ENCODE measurements at places on chromosomes 13 and 19.
A peak's percentile ranks its signal among the peaks of the same experiment; 100 is the strongest.

- DNase-seq = no peak
Observed at GRCh38 chr19:3609779-3610719, 3.4 kb upstream of the TBXA2R start.

GRCh38 chr13:76634431-76635191 is 251.6 kb downstream of the KCTD12 start:
- no peak for DNase-seq

GRCh38 chr19:28968721-28969120 is 244.2 kb downstream of the UQCRFS1 start:
- no peak for DNase-seq

- DNase-seq = peak; percentile 62
Observed at GRCh38 chr19:13172346-13173138, 22.3 kb downstream of the IER2 start.

GRCh38 chr13:113855931-113856715 is 7.8 kb downstream of the GAS6 start:
- no peak for DNase-seq

DNA sequence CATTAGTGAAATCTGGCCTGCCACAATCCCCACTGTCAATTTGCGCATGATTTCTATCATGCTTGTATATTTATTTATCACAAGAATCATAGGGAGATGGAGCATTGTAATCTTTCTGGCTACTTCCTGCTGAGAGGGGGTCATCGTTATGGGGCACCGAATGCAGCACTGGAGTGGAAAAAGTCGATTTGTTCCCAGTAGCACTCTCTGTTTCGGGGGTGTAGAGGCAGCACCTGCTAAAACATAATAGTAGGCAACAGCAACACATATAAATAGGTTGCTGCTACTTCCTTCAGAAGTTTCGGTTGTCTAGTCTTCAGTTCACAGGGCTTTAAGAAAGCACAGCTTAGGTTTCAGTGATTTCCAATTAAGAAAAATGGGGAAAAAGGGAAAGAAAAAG is 23.4 kb upstream of the CEACAM21 start:
- no peak for DNase-seq

DNA sequence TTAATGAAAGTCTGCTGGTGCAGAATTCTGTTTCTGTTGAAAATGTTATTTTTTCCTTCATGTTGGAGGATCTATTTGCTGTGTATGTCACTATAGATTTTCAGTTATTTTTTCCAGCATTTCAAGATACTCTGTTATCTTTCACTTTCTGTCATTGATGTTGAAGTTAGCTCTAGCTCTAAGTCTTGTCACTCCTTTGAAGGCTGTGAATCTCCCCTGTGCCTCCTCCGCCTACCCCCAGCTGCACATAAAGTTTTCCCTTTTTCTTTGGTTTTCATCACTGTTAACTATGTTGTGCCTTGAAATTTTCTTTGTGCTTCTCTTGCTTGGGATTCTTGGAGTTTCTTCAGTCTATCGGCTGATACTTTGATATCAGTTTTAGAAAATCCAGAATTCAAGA is 20.8 kb downstream of the URI1 start:
- DNase-seq = no peak

- DNase-seq = no peak
Observed at GRCh38 chr13:76440568-76440967, 445.6 kb downstream of the KCTD12 start.

GRCh38 chr13:100988921-100989320 is 314.3 kb upstream of the TMTC4 start:
- no peak for DNase-seq

GRCh38 chr19:5512715-5513114 is 55.0 kb downstream of the TINCR start:
- DNase-seq = no peak

DNA sequence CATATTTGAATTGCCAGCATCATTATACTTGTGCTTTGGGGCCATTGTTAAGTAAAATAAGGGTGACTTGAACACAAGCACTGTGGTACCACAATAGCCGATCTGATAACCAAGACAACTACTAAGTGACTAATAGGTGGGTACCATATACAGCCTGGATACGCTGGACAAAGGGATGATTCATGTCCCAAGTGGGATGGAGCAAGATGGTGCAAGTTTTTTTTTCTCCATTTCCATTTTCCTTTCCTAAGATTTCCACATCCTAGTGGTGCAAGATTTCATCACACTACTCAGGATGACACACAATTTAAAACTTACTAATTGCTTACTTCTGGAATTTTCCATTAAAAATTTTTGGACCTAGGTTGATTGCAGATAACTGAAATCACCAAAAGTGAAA is 15.1 kb downstream of the BRCA2 start:
- DNase-seq = no peak

GRCh38 chr19:29054886-29055675 is 157.9 kb downstream of the UQCRFS1 start:
- no peak for DNase-seq

DNA sequence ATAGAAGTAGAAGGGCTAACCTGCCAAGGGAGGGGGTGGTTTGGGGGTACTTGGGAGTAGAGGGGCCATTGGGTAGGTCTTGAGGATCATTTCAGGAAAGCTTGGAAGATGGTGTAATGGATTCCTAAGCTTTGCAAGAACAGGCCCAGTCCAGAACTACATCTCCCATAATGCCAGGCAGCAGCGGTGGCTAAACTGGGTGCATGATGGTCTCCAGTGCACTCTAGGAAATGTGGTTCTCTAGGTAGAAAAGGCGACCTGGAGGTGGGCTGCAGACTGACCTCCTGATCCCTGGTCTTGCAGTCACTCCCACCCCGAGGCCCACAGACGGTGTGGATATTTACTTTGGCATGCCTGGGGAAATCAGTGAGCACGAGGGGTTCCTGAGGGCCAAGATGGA is 3.8 kb downstream of the APLP1 start:
- DNase-seq = no peak

DNA sequence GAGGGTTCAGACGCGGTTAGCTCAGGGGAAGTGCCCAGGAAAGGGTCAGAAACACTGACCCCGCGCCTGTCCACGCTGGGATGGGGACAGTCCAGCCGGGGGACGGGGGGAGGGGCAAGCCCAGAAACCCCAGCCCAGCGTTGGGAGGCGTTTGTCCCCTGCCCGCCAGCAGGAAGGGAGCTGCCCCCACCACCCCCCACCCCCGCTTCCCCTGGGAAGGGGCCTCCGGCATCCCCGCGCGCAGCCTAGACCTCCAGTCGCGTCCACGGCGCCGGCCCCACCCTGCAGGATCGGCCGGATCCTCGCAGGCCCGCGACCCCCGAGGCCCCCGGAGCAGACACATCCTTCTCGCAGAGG is 277 bp downstream of the GIPC1 start:
- DNase-seq = no peak

- no peak for DNase-seq
Observed at GRCh38 chr13:21872795-21873194, 201.9 kb downstream of the FGF9 start.

DNA sequence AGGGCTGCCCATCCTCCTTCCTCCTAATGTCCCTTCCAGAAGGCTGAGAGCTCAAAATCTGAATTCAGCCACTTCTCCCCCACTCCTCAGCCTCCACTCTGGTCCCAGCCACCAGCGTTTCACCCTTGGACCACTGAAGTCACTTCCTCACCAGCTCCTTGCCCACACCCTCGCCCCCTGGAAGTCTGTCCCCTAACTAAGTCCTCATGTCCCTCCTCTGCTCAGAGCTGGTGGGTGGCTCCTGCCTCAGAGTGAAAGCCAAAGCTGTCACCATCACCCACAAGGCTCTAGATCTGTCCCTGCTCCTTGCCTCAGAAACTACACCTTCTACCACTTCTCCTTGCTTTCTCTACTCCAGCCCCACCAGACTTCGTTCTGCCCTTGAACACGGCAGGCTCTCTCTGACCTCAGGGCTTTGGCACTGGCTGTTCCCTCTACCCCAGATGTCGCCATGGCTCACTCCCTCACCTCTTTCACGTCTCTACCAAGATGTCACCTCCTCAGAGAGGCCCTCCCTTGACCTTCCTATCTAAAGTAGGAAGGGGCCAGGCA is 1.7 kb downstream of the ERCC1 start:
- DNase-seq = no peak

GRCh38 chr13:43516401-43516833 is 270.4 kb downstream of the ENOX1 start:
- DNase-seq = no peak

DNA sequence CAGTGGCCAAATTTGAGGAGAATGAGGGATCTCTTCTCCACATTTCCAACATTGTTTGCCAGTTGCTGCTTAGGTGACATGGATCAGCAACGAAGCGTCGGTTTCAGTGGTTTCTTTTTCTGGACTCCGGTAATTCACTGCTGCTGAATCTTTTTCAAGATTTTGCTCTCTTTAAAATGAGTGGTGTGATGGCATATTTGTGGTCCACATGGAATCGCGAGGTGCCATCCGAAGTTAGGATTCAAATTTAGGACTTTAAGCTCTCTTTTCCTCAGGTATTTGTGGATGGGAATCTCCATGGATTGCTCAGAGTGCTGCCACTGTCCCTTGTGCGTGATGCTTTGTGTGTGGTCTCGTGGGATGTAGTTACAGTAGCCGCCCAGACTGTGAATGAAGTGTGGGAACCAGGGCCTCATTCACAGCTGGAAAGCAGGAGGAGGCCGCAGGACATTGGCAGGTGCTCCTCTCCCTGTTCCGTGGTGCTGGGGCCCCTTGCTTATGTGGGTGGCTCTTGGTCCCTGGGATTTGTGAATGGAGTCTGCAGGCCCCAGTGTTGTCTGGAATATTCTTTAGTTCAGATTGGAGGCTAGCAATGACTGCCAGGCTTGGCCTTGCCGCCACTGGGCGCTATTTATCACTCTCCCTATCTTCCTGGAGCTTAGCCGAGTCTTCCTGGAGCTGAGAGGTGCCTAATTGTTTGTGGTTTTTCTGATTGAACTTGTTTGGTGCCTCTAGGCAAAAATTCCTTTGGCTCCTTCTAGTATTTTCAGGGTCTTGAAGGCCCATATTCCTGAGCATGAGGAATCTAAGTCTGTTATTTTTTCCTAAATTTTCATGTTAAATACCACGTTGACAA is 1.5 kb downstream of the ILF3 start:
- no peak for DNase-seq

GRCh38 chr19:48598996-48599700 is 7.4 kb upstream of the SPACA4 start:
- DNase-seq = no peak

GRCh38 chr19:48466561-48467325 is 2.4 kb upstream of the CYTH2 start:
- no peak for DNase-seq

DNA sequence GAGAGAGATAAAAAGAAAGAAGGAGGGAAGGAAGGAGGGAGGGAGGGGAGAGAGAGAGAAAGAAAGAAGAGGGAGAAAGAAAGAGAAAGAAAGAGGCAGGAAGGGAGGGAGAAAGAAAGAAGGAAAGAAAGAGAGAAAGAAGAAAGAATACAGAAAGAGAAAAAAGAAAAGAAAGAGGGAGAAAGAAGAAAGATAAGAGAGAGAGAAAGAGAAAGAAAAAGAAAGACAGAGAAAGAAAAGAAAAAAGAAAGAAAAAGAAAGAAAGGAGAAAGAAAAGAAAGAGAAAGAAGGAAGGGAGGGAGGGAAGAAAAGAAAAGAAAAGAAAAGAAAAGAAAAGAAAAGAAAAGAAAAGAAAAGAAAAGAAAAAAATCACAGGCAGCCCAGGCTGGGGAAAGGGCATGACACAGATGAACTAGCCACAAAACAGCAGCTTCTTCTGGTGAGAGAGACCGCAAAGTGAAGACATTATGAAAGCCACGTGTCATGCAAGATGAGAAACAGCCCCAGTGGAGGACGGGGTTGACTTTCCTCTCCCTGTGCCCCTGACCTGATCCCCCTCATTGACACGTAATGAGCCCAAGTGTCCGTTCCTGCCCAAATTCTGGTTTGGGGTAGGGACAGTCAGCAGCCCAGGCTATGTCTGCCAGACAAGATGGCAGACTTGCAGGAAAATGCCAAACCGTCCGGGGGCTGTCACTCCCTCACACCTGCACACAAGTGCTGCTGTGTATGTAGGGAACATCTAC is 102.1 kb downstream of the INSR start:
- DNase-seq = peak; percentile 28

DNA sequence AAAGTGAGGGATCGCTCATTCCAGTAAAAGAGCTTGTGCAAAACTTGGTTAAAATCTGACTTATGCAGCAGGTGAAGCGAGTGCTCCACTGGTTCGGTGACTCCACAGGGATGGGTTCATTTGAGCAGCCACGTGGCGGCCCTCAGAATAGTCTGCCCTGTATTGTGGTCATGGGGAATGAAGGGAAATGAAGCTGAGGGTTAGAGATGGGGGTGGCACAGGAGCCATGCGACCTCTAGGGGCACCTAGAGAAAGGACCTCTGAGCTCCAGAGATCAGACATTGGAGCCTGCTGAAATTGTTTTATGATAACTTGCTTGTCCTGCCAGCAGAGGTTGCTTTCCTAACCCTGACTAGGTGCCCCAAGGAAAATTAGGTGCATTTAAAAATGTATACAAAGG is 26.6 kb downstream of the CBY2 start:
- no peak for DNase-seq

Data from T-cell (primary cell).